ENCODE measurements at places on chromosomes 2 and 18. TPM values are rescaled to one million over a fixed set of nuclear protein-coding genes. Genes with fewer than 3 reads are reported as not detected.

The RNPEPL1 gene
- 50.8 TPM for total RNA-seq

The CDKL4 gene
- 2.0 TPM for total RNA-seq

The AGXT gene
- total RNA-seq: 1.0 TPM

The MAPK4 gene
- 16.3 TPM for total RNA-seq

The ARHGAP15 gene
- not detected for total RNA-seq

The CIB4 gene
- total RNA-seq: not detected

The SLC11A1 gene
- 0.34 TPM for total RNA-seq

All from progenitor cell of endocrine pancreas (in vitro differentiated cells).